ENCODE measurements at places on chromosomes 5 and 9.

DNA sequence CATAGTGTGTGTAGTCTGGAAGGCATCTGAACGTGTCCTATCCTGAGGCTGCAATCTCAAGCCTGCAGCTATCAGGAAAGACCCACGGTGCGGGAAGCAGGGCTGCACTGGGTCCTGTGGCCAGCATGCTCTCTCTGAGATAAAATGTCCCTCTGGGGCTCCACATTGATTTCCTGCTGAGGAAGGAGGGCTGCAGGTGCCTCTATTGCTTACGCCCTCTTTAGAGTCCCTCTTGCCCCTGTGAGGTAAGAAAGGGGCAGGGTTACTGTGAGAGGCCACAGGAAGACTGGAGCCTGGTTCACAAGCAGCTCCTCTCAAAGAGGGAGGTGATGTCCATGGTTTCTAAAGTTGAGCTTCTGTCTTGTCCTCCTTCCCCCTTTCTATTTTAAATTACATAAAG, 299.9 kb upstream of the RFX3 start:
- no peak for DNase-seq

DNA sequence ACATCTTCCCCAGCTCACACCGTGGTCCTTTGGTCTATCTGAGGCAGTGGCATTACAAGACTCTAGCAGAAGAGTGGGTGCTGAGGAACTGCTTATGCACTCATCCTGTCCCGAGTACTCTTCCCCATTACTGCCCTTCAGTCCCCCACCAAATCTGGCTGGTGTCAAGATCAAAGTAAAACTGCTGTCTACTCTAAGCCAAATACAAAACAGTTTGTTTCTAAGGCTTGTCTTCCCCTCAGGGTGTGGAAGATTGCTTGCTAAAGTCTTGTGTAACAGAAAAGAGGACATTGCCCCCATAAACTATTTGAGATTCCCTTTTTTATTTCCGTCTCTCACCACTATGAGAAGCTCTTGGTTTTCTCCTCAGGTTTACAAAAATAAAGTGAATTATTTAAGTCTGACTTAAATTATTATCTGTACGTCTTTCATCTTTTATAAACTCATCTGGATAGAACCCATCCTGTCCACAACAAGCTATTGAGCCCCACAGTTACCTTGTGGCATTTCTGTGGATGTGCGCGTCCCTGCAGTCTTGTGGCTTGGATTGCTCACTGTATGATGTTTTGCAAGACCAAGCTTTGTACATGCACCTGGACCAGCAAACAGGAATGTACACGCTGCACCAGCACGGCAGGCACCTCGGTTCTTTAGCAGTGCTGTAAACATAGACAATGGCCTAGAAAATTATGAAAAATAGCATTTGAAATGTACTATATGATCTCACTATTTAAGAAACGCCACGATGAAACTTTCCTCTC, 61.0 kb downstream of the CYSTM1 start:
- DNase-seq, result no peak

GRCh38 chr5:149403923-149404745, 25.0 kb upstream of the IL17B start:
- no peak for DNase-seq

GRCh38 chr5:57715296-57715695, 232.7 kb upstream of the ACTBL2 start:
- DNase-seq, result no peak

DNA sequence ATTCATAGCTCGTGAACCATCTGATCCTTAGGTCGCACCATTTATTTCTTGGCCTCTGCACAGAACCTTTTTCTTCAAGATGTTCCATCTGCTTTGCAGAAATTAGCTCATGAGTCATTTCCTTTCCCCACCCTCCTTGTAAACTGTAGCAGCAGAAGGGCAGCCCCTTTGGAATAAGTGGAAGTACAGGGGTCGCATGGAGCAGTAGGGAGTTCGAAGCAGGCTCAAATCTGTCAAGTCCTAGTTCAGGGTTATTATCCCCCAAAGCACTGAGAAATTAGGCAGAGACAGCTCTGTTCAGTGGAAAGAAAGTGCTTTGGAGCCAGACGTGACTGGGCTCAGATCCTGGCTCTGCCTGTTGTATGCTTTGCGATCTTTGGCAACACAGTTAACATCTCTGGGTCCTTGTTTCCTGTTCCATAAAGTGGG, 84.2 kb downstream of the SGCD start:
- DNase-seq, result no peak
